Type B pancreatic cell (in vitro differentiated cells): ENCODE measurements at places on chromosomes 6 and 20. TPM values are rescaled to one million over a fixed set of nuclear protein-coding genes. Genes with fewer than 3 reads are reported as not detected.

The SRMS gene
- total RNA-seq, result not detected in 2 replicates

The FGD2 gene
- total RNA-seq, result 0.10 TPM in 1 of 2 replicates, not detected in the other

The ADGB gene
- 0.31 TPM in 1 of 2 replicates, not detected in the other for total RNA-seq

The ERVFRD-1 gene
- total RNA-seq, result not detected in 2 replicates

The TREML2 gene
- total RNA-seq, result not detected in 2 replicates

The SUPT3H gene
- total RNA-seq, result 8.6 and 18.4 TPM in 2 replicates

The TAGAP gene
- 0.22 and 0.43 TPM in 2 replicates for total RNA-seq

The PI16 gene
- not detected in 2 replicates for total RNA-seq

The PRIM2 gene
- total RNA-seq, result 16.2 and 26.6 TPM in 2 replicates

The GPX5 gene
- not detected in 2 replicates for total RNA-seq

The PSMB9 gene
- 5.7 and 16.9 TPM in 2 replicates for total RNA-seq

The TFAP2C gene
- 20.5 and 71.7 TPM in 2 replicates for total RNA-seq

The OTOR gene
- not detected in 2 replicates for total RNA-seq

The SLC22A16 gene
- total RNA-seq, result not detected in 2 replicates

The MYT1 gene
- 2.9 and 4.9 TPM in 2 replicates for total RNA-seq

The SLC9A8 gene
- total RNA-seq, result 8.6 and 9.4 TPM in 2 replicates

The SLC22A1 gene
- 1.2 and 3.0 TPM in 2 replicates for total RNA-seq

The DNMT3B gene
- total RNA-seq, result 18.2 and 19.7 TPM in 2 replicates

The UNC93A gene
- total RNA-seq, result 3.7 and 11.2 TPM in 2 replicates

The SAMD5 gene
- total RNA-seq, result 9.2 and 11.5 TPM in 2 replicates
